ENCODE measurements at places on chromosomes 1 and 21.

DNA sequence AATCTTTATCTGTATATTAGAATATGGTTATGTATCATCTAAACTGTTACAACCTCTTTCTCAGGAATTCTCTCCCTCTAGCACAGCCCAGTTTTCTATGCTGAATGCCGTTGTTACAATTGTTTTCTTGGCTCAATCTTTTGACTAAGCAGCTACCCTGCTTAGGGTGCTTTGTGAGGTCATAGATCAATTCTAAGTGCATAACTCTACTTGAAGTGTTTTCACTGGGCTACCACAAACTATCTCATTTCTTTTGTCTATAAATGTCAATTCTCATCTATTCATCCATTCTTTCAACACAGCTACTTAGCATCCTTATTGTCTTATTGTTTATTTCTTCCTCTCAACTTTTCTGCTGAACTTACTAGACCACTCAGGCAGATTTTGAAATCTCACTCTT is 77.1 kb downstream of the CEP350 start:
- no peak for DNase-seq

GRCh38 chr1:229759037-229759435 is 133.0 kb downstream of the URB2 start:
- DNase-seq = no peak

- DNase-seq = no peak
Observed at GRCh38 chr1:61922950-61923480, 180.7 kb downstream of the PATJ start.

- DNase-seq = no peak
Observed at GRCh38 chr1:80305466-80305865, 1298.9 kb upstream of the ADGRL4 start.

DNA sequence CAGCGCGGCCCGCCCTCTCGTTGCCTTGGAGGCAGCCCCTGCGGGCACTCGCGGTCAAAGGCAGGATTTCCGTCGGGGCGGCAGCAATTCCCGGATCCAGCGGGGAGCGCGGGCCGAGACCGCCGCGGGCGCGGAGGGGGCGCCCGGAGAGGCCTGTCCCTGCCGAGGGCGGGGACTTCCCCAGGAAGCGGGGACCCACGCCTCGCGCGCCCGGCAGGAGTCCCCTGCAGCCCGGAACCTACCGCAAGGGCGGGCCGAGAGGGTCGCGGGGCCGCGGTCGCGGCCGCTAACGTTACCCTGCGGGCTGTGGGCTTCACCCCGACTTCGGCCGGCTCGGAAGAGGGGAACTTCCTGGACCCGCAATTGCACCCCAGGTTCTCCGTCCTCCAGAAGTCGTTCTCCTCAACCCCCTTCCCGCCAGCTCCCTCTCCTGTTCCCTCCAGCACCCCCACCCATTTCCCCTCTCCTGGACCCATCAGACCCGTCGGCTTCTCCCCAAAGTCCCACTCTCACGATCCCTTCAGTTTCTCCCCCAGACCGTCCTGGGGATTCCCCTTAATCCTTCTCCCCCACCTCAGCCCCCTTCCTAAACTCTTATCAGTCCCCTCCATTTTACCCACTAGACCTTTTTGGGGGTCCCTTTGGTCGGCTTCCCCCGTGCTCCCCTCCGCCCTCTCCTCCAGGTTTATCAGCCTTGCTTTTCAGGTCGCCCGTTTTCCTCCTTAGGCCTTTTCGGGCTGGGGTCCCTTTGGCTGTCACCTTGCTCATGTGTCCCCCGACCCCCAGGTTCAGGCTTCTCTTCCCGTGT is 604 bp downstream of the FGR start:
- DNase-seq = no peak

DNA sequence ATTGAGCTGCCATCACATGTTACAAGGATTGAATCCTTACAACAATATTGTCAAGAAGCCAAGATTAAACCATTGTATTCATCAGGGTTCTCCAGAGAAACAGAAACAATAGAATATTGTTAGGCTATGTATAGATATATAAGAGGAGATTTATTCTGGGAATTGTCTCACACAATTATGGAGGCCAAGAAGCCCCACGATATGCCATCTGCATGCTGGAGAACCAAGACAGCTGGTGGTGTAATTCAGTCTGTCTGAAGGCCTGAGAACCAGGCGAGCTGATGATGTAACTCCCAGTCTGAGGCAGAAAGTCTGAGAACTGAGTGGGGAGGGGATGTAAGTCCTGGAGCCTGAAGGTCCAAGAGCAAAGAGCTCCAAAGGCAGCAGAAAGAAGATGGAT is 14.5 kb upstream of the TTF2 start:
- peak; percentile 58 for DNase-seq

- no peak for DNase-seq
Observed at GRCh38 chr1:97845805-97846204, 75.0 kb downstream of the DPYD start.

DNA sequence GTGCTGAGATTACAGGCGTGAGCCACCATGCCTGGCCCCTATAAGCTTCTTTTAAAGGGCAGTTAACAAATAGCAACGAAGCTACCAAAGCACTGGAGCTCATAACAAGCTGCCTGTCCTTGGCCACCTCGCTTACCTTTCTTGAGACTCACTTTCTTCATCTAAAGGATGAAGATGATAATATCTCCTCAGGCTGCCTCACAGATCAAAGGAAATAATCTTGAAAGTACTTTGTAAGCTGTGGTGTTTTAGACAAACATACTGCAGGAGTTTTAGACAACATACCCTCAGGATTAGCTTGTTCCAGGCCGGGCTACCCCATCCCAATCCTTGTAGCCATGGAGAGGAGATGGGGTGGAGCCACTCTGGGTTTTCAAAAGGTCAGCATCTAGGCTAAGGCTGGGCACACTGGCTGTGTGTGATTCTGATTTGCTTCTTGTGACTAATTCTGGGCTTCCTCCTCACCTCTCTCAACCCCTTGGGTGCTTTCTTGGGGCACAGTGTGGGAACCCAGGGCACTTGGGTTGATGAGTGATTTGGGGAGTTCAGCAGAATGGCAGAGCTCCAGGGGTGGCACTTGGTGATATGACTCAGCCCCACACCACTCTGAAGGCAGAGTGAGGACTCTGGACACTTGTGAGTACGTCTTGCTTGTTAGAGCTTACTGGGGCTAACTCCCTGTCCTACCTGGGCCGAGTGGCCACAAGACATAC is 5.2 kb downstream of the GPR25 start:
- no peak for DNase-seq

- DNase-seq = no peak
Observed at GRCh38 chr1:115790846-115791245, 22.3 kb upstream of the CASQ2 start.

DNA sequence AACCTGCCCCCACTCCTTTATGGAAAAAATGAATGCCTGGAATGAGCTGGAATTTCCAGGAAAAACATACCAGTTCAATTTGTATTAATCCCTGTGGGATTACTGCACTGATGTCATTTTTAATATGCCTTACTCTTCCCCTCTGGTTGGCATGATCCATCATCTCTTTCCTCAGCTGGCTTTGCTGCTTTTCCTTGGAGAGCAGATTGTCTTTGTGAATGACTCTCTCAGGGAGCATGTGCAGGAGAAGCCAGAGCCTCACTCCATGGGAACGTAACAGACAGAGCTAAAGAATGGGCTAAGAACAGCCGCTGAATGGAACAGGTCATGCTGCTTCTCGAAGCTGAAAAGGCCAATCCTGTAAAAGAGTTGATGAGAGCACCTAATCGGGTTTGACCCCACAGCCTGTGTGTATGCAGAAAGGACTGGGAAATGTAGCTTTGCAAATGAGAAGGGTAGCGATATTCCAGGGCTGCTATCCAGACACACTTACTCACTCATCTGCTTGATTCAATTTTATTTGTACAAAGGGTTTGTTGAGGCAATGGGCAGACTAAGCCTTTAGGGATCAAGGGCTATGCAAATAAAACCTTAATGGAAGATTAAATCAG is 20.7 kb downstream of the PHC2 start:
- DNase-seq = peak; percentile 84

DNA sequence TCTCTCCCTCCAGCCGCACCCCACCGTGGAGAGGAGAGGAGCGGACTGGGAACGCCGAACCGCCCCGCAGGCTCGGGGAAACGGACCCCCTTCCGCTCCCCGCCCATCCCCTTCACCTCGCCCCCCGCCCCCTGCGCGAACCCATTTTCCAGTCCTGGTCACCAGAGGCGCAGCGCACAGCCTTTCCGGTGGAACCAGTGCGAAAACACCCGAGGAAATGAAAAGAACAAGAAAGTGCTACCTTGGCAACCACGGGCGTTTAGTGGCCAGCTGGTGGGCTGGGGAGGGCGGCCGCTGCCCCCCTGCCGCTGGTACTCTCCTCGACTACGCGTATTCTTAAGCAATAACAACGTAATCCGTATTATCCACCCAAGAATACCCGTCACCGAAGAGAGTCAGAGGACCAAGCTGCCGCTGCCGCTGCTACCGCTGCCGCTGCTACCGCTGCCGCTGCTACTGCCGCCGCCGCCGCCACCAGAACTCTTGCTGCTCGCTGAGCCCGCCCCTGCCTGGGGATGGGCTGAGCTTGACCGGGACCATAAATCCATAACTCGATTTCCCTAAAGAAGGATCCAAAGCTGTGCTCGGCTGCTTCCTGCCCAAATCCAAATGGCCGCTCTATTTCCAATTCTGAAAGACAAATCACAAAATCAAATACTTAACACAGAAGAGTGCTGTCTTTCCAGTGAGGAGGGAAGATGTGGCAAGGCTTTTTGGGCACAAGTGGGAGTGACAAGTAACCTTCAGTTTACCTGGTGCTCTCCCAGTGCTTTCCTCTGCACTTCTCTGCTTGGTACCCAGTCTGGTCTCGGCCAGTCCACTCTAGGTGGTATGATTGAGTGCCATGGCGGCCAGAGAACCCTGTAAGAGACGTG is 125.2 kb upstream of the DPYD start:
- peak; percentile 77 for DNase-seq

- no peak for DNase-seq
Observed at GRCh38 chr1:51410568-51411460, 80.5 kb upstream of the TTC39A start.

DNA sequence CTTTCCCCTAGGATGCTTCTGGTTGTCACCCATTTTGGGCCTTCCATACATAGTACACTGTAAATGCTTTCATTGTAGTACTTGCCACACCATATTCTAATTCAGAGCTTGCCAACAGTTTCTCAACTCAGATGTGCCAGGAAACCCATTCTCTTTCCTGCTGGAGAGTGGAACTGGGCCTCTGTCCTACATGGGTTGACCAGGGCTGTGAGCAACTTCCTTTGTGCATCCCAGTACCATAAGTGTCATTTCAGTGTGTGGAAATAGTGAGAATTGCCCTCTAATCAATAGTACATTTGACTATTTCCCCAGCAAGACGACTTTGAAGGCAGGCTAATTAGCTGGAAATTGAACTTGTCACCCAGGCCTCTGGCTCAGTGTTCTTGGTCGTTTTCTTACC is 74.8 kb downstream of the MTR start:
- DNase-seq = no peak

DNA sequence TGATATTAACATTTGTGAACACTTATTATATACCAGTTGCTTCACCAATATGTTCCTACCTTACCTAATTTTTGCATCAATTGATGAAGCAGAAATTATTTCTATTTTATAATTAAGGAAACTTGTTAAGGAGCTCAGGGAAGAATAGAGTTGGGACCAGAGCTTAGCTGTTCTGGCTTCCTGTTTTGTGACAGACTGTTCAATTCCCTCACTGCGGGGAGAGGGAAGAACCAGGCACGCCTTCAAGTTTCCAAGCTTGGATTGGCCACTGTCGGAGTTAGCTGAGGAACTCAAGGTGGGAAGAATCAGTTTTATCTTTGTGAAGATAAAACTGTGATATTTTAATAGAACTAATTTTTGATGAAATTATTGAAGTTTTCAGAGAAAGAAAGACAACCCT is 142.3 kb upstream of the LMO4 start:
- DNase-seq = no peak

- DNase-seq = peak; percentile 16
Observed at GRCh38 chr1:14363707-14364413, 234.6 kb upstream of the KAZN start.

GRCh38 chr1:155396874-155397476 is 76.3 kb downstream of the RUSC1 start:
- no peak for DNase-seq
